ENCODE measurements at places on chromosomes 16 and 17. TPM values are rescaled to one million over a fixed set of nuclear protein-coding genes. Genes with fewer than 3 reads are reported as not detected.
A peak's percentile ranks its signal among the peaks of the same experiment; 100 is the strongest.

DNA sequence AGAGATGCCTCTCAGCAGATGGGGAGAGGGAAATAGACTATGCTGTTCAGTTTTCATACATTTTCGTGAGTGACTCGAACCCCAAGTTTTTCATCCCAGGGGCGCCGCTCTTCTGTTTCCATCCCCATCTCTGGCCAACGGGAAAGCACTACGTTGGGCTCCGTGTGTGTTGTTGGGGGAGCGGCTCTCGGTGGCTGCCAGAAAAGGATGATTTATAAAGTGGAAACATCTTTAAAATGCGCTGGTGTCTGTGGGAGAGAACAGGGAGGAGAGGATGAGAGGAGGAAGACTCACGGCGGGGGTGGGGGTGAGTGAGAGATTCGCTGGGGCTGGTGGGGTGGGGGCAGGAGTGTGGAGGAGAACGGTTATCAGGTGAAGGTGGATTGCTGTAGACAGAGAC is 5.8 kb downstream of the TBX4 start:
- no peak for DNase-seq
- no peak overlapping the region for H3K27ac ChIP-seq
- peaks cover 99% of the 10 kb centered on the region for H3K27me3 ChIP-seq
- no peaks in the 10 kb centered on the region for H3K36me3 ChIP-seq

- peak; percentile 34 for DNase-seq
- H3K36me3 ChIP-seq = peaks cover 33% of the 10 kb centered on the region
Measured at GRCh38 chr16:9112166-9112843, 20.9 kb downstream of the HAPSTR1 start.

Gene TERB1
- total RNA-seq = not detected

- H3K27ac ChIP-seq = no peak overlapping the region
- H3K4me1 ChIP-seq = no peaks in the 10 kb centered on the region
- peaks cover 10% of the 10 kb centered on the region for H3K27me3 ChIP-seq
- H3K36me3 ChIP-seq = no peaks in the 10 kb centered on the region
Measured at GRCh38 chr16:4557973-4558372, 1.8 kb downstream of the C16orf96 start.

Gene YWHAE
- 287 TPM for total RNA-seq

DNA sequence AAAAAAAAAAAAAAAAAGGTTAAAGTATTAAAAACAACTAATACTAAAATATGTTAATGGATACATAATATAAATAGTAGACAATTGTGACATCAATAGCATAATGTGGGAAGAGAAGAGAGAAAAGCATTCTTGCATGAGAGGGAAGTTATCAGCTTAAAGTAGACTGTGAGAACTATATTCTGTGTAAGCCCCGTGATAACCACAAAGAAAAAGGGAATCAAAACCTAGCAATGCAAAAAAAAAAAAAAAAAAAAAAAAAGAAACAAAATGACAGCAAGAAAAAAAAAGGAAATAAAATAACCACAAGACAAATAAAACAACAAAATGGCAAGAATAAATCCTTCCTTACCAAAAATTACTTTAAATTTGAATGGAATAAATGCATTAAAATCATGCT is 39.8 kb upstream of the MYLK3 start:
- DNase-seq = no peak
- H3K36me3 ChIP-seq = no peaks in the 10 kb centered on the region
- H3K4me1 ChIP-seq = no peaks in the 10 kb centered on the region
- no peak overlapping the region for H3K27ac ChIP-seq
- no peaks in the 10 kb centered on the region for H3K27me3 ChIP-seq

GRCh38 chr17:72518753-72519597 is 398.2 kb downstream of the SOX9 start:
- no peaks in the 10 kb centered on the region for H3K36me3 ChIP-seq
- no peak overlapping the region for H3K27ac ChIP-seq
- H3K4me3 ChIP-seq = no peak overlapping the region
- DNase-seq = no peak
- peaks cover 12% of the 10 kb centered on the region for H3K4me1 ChIP-seq
- H3K27me3 ChIP-seq = no peaks in the 10 kb centered on the region

DNA sequence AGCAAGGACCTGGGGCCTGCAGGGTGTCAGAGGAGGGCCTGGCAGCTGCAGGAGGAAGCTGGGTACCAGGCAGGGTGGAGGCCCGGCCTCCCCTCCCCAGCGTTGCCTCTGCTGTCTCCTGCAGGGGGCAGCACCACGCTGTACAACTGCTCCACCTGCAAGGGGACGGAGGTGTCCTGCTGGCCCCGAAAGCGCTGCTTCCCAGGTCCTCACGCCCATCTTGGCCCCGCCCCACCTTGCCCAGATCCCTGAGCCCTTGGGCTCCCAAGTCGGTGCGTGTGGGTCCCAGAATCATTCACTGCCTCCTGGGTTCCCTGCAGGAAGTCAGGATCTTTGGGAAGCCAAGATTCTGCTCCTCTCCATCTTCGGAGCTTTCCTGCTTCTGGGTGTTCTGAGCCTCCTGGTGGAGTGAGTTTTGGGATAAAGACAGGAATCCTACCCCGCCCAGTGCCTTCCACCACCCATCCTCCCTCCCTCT is 1.2 kb downstream of the TMEM95 start:
- H3K4me3 ChIP-seq = no peak overlapping the region
- H3K4me1 ChIP-seq = peaks cover 19% of the 10 kb centered on the region
- no peak overlapping the region for H3K27ac ChIP-seq
- H3K36me3 ChIP-seq = no peaks in the 10 kb centered on the region
- no peaks in the 10 kb centered on the region for H3K27me3 ChIP-seq
- peak; percentile 79 for DNase-seq

Gene CLEC3A
- not detected for total RNA-seq

Gene CD300LG
- total RNA-seq = not detected

DNA sequence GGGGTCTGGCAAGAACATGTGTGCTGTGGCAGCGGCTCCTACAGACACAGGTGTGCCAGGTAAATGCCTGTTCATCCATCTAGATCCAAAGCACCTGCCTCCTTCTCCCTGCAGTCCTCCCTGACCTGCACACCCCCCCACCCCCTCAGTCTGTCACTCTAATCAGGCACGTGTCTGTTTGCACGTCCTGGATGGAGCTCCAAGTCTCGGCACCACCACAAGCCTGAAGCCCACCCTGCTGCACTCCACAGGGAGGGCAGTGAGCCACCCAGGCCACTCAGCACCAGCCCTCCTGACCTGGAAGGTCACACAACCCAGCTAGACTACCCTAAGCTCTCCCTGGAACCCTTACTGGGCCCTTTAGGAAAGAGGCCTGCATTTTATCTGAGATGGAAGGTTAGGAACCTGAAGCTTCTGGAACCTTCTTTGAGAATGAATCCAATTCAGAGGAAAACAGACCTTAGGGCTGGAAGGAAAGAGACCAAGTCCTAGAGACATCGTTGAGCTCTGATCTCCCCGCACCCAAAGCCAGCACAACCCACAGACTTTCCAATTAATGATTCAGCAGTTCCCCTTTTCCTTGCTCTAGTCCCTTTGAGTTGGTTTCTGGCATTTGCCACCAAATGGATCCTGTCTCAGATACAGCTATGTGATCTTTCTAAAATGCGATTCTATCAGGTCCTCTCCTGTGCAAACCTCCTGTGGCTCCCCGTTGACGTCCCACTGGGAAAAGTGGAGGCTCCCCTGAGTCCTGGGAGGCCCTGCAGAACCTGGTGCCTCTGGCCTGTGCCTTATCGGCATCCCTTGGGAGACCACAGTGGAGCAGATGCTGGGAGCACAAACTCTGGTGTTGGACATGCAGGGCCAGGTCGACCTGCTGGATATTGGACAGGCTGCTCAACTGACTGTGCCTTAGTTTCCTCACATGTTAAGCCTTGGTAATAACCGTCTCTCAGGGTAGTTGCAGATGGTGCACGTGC is 67.9 kb downstream of the PRMT7 start:
- H3K27me3 ChIP-seq = no peaks in the 10 kb centered on the region
- DNase-seq = no peak
- H3K4me1 ChIP-seq = no peaks in the 10 kb centered on the region
- H3K4me3 ChIP-seq = no peak overlapping the region
- no peaks in the 10 kb centered on the region for H3K36me3 ChIP-seq

DNA sequence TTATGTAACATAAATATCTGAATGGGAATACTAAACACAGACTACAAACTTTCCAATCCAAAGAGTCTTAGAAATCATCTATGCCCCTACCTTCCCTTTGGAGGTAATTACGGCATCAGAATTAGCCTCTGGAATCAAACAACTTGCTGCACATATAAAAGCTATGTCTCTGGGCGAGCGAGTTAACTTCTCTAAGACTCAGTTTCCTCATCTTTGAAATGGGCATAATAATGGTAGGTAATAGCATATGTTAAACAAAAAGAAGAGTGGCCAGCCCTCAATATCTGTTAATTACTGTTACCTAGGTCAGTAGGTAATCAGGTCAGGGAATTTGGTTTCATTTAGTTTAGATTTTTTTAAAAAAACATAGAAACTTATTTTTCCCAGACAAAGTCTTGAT is 153.5 kb downstream of the TOX3 start:
- H3K27me3 ChIP-seq = no peaks in the 10 kb centered on the region
- H3K36me3 ChIP-seq = no peaks in the 10 kb centered on the region
- no peak overlapping the region for H3K4me3 ChIP-seq
- no peak for DNase-seq
- no peaks in the 10 kb centered on the region for H3K4me1 ChIP-seq
- no peak overlapping the region for H3K27ac ChIP-seq

Gene SPAG7
- 43.1 TPM for total RNA-seq

Gene CMTM3
- 32.6 TPM for total RNA-seq

Gene KRTAP3-1
- not detected for total RNA-seq

Data from GM23248 (cell line).